ENCODE measurements at places on chromosomes 13 and 19.

GRCh38 chr19:40244579-40245317 lies 18.3 kb upstream of the CCNP start:
- no peak for DNase-seq

DNA sequence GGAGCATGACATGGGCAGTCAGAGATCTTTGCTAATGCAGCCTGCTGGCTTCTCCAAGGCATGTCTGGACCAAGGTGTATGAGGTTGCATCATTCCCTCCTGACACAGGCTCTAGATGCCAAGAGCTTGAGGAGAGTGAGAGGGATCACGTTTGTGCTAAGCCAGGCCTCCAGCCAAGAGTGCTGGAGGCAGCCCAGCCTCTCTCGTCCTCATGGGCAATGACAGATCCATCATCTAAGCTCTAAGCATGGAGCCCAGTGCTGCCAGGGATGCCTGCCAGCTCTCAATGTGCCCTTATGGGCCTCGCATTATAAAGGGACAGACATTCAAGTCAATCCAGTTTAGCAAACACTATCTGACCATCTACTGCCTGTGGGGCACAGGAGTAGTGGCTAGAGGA lies 136.3 kb upstream of the VSTM2B start:
- DNase-seq: peak; percentile 77

DNA sequence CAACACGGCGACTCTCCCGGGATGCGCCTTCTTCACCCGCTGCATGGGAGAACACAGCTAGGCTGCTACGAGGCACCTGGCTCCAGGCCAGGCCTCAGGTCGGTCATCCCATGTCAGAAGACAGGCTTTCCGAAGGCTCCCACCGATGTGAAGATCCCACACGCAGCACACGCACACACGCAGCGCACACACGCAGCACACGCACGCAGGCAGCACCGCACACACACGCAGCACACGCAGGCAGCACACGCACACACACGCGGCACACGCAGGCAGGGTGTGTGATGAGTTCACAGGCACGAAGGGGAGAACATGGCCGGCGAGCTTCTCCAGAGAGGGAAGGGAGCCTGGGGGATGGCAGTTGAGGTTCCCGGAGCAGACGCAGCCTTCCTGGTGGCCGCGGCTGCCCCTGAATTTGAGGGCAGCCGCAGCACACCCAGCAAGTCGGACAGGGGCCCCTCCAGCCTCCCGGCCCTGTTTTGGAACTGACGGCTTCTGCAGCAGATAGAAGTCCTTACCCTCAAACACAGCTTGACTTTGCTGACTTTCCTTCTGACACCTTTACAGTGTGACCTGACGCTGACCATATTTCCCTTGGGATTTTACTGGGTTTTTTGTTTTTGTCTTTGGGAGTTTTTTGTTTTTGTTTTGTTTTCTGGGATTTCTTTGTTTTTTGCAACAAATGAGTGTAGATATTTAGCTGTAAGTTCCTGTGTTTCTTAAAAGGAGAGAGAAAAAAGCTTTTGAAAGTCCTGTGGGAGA lies 55.9 kb downstream of the RASA3 start:
- no peak for DNase-seq

GRCh38 chr13:30145709-30146367 lies 161.5 kb downstream of the KATNAL1 start:
- DNase-seq: no peak

- no peak for DNase-seq
Measured at GRCh38 chr13:42041684-42042035, 6.8 kb upstream of the DGKH start.

GRCh38 chr19:30047432-30047831 lies 105.4 kb downstream of the URI1 start:
- no peak for DNase-seq

- peak; percentile 64 for DNase-seq
Measured at GRCh38 chr19:11848594-11849469, at the start of gene ZNF439. Gene ZNF439, plus strand, starts transcription at chr19:11848726. Its CDS starts 142 bp downstream, at chr19:11848868.

DNA sequence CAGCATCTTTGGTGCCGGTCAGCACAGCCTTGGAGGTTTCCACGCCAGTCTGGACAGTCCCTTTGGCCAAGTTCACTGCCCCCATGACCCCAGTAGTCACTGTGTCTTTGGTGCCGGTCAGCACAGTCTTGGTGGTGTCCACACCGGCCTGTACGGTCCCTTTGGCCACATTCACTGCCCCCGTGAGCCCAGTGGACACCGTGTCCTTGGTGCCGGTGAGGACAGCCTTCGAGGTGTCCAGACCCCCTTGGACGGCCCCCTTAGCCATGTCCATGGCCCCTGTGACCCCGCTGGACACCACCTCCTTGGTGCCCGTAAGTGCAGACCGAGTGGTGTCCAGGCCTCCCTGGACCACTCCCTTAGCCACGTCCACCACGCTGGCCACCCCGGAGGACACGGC lies 5.0 kb downstream of the PLIN4 start:
- DNase-seq: no peak

DNA sequence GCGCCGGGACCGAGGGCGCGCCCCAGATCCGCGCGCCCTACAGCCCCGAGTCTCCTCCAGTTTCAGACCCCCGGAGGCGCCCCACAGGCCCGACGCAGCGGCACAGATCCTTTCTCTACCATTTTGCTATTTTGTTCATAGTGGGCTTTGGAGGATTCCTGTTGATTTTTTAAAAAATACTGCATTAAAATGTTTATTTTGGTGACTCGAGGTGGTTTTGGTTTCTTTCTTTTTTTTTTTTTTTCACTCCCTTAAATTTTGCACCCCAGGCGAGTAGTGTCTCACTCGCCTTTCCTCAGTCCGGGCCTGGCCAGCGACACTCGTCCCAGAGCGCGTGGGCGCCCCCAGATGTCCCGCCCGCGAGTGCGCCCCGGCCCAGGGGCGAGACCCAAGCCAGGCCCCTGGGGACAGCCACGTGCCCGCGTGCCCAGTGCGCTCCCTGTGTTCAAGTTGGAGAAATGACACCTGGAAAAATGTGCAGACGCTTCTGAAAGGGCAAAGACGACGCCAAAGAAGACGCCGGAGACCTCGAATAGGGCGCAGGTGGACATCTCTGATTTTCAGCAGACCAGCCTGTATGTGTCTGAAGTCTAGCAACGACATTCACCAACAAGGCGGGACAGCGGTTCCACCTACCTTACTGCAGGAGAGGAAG lies 471 bp upstream of the INSR start:
- no peak for DNase-seq

DNA sequence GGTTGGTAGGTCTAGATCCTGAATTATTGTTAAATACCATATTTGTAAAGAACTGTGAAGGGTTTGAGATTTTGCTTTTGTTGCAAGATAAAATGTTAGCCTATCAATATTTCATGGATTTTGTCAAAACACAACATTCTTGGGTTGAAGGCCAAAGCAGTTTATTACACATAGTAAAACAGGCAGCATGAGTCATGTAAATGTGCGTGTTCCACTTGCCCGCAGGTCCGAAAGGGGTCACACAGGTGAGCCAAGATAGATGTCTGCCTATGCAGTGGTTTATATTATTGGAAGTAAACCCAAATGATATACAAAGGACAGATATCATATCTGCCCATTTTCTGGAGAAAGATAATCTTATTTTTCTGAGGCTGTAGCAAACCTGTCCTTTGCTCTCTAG lies 1654.4 kb upstream of the SPRY2 start:
- DNase-seq: no peak

- DNase-seq: no peak
Measured at GRCh38 chr19:1064661-1065605, 2.0 kb upstream of the ARHGAP45 start.

- DNase-seq: no peak
Measured at GRCh38 chr19:39599116-39599515, 3.2 kb upstream of the LGALS13 start.

DNA sequence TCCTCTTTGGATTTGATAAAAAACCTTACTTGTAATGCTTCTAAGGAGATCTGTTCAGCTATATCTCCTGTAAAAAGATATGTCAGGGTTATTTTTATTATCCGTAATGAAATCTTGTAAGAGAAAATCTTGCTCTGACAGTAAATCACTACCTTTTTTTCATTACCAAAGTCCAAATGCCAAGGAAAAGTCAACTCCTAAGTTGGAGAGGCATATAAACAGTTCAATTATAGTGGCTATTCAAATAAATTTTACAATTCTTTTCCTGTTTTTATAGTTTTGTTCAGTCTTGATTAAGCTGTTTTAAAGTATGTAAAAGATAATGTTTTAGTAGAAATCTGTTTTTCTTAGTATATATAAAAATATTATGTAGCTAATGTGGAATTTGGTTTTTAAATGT lies 9.0 kb downstream of the KCTD4 start:
- no peak for DNase-seq

DNA sequence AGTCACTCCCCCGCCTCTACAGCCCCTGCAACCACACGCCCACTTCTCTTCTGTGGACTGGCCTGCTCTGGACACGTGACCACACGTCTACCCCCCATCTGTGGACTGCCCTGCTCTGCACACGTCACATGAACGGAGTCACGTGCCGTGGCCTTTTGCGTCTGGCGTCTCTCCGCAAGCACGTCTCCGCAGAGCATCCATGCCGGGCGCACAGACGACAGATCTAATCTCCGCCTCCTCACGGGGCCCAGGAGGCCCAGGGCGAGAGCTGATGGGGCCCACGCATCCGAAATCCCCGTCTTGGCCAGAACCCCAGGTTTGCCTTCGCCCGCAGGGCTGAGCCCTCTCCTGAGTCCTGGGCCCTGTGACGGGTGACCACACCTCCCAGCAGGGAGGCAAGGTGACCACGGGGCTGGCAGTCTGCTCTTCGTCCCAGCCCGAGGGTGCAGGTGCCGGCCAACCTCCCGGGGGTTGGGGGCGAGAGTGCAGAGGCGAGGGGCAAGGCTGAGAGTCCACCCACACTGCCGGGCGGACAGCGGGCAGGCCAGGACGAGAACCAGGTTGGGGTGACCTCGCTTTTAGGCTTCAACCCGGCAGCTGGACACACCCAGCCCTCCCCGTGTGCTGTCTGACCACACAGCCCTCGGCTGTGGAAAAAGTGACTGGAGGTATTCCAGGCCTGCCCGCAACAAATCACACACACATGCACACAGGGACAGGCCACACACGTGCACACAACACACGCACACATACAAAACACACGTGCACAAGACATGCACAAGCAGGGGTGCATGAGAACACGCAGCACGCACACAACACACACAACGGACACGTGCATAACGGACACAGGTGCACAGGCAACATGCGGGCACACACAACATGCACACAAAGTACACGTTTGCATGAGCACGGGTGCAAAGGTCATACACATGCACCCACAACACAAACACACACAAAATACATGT lies 3.9 kb downstream of the SBNO2 start:
- DNase-seq: no peak

DNA sequence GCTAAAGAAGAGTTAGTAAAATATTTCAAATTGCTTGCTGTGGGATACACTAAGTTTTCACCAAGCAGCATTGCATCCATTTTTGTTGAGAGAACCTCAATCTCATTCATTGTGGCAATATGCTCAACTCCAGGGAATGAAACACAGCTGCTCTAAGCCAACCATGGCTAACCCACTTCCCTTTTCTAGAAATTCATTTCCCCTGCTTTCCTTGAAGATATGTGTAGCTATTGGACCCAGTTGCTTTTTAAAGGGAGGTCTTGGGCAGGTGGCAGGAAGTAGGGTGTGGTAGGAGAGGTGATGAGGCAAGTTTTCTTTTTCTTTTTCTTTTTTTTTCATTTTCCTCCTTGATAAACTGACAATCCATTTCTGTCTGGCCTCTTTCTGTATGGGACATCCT lies 452.2 kb downstream of the FGF14 start:
- no peak for DNase-seq

- DNase-seq: no peak
Measured at GRCh38 chr13:99265821-99266426, 7.7 kb upstream of the GPR18 start.

GRCh38 chr19:33704271-33704670 lies 82.5 kb downstream of the CHST8 start:
- DNase-seq: no peak

DNA sequence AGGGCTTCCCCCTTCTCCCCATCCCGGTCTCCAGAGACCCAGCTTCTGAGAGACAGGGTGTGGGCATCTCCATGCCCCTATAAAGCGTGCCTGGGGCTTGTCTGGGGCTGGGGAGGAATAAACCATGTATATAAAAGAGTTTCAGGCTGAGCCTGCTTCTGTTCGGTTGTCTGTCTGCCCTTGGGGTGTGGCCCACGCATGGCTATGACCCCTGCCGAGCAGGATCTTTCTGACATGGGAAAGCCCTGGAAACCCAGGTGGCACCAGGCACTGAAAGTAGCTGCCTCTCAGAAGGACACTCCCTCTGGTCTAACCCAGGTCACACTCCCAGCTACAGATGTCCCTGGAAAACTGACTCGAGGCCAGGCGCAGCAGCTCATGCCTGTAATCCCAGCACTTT lies 8.2 kb downstream of the TMEM59L start:
- DNase-seq: no peak

DNA sequence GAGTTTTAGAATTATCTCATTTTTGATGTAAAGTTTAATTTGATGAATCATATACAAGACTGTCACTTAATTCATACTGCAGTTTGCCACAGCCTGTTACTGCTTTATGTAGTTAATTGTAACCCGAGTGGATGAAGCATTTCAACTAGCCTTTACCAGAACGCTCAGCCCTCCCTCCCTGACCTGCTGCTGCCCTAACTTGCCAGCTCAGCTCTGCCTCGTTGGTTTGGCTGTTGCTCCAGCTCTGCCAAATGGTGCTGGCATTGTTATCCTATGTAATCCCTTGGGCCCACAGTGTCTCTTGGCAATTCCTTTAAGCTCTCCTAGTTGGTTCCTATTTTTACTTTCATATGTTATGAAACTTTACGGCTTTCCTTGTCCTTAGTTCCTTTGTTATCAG lies 113.3 kb downstream of the LMO7 start:
- no peak for DNase-seq

GRCh38 chr19:29544656-29545360 lies 19.0 kb downstream of the VSTM2B start:
- no peak for DNase-seq

DNA sequence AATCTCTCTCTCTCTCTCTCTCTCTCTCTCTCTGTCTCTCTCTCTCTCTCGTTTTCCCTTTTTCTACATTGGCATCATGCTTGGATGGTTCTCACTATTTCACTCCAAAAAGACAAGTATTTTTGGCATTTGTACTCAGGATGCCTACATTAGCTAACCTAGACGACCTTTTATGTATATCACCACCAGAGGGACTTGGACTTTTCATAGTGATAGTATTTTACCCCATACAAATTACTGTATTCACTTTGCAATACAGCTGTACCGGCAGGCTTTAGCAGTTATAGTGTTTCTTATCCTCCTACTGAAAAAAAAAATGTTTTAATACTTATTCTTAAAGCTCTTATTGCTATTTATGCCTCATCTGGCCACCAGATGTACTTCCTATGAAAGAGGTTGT lies 687.2 kb upstream of the KLHL1 start:
- no peak for DNase-seq

DNA sequence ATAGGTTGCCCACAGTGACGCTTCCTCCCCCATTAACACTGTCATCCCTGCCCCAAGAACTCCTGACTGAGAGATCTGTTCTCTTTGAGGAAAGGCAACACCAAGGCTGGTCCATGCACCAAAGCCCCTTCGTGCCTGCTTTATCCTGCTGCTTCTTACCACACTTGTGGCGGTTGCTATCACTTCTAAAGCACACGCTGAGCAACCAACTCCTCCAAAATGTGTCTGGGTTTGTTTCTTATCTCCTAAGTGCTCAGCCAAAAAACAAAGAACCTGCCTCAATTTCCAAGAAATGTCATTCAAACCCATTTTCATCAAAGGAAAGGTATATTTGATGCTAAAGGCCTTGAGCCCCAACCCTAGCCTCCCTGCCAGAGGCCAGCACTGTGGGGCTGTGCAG lies 14.6 kb downstream of the ATP7B start:
- DNase-seq: no peak

All from cerebellar nuclear complex (tissue), 1 donor.